Natural killer cell treated with Interleukin-12 subunit alpha and Interleukin-12 subunit beta and Interleukin-15 and Interleukin-18, amount 100 ng/mL, for 72 hours (primary cell): ENCODE measurements at places on chromosomes 1 and 21. TPM values are rescaled to one million over a fixed set of nuclear protein-coding genes. Genes with fewer than 3 reads are reported as not detected.

DNA sequence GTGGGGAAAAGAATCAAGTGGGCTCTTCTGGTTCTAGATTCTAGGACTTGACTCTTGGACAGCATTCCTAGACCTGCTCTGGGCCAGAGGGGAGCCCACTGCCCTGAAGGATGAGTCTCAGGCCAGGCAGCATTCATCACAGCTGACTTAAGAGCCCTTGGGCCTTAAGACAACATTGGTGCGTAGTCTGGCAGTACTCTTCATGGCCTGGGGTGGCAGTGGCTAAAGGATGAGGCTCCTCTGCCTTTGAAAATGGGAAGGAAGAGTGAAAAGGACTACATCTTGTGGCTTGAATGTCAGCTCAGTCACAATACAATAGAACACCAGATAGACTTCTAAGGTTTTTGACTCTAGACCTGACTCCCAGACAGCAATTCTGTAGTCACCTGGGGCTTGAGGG is 1415.1 kb upstream of the PRMT6 start:
- H3K27ac ChIP-seq: no peak overlapping the region
- no peaks in the 10 kb centered on the region for H3K4me1 ChIP-seq
- peaks cover 10% of the 10 kb centered on the region for H3K36me3 ChIP-seq
- H3K27me3 ChIP-seq: no peaks in the 10 kb centered on the region
- DNase-seq: no peak

The FGR gene
- 60.0 TPM for total RNA-seq

DNA sequence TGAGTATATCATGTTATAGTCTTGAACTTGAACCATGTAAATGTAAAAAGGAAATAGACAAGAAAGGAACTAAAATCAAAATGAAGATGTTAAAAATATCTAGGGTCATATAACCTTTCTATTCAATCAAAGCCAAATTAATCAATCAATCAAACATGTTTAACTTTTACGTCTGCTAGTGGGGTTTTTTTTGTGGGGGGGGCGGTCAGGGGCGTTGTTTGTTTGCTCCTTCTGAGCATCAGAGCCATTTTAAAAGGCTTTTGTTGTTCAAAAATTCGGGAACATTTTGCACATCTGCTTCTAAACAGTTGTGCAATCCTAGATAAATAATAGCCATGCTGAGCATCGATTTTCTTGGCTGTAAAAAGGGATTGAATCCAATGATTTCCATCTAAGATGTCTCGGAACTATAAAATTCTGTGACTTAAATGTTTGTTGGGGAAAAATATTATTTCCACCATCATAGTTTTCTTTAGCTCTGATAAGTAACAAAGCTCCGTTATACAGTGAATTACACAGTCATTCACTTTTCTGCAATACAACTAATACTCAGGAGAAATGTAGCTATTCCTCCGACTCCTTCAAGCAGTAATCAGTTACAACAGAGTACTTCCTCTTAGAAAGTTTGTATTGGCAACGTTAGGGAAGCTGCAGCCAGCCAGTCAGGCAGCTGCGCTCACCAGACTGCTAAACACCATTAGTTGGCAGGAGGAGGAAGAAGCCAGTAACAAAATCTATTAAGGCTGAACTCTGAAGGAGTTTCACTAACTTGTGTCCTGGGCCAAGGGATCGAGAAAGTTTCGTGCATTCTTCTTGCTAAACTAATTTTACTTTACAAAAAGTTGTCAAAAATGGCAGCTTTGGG is 2.2 kb downstream of the SPATA6 start:
- H3K27ac ChIP-seq: no peak overlapping the region
- peaks cover 7% of the 10 kb centered on the region for H3K27me3 ChIP-seq
- peak overlapping the region; percentile 95 for H3K4me3 ChIP-seq
- H3K36me3 ChIP-seq: peaks cover 6% of the 10 kb centered on the region
- no peak for DNase-seq

DNA sequence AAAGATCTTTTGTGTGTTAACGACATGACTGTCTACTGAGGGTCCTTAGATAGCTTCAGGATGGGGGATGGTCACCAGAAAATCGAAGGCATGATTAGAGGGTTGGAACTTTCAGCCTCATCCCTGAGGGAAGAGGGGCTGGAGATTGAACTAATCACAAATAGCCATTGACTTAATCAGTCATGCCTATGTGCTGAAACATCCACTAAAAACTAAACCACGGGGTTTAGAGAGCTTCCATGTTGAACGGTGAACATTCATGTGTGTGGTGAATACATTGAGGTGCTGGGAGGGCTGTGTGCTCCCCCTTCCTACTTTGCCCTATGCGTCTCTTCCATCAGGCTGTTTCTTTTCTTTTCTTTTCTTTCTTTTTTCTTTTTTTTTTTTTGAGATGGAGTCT is 17.0 kb downstream of the RBP7 start:
- no peaks in the 10 kb centered on the region for H3K4me1 ChIP-seq
- H3K36me3 ChIP-seq: no peaks in the 10 kb centered on the region
- no peak overlapping the region for H3K4me3 ChIP-seq

DNA sequence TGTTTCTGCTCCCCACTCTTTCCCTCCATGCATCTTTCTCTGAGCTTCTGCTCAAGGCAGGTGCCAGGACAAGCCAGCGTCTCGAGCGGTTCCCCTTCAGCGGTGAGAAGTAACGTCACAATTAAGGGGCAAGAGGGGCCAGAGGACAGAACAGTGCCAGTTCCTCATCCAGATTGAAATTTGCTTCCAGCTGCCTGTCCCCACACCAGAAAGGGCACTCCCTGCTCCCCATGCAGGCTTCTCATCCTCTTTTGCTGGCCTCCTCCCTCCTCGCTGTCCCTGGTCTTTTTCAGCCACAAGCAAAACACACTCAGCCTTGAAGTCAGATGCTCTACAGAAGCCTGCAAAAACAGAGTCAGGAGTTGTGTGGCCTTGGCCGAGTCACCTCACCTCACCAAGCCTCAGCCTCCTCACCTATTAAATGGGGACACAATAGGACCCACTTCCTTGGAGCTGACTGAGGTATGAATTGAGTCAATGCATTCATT is 35.0 kb upstream of the ECE1 start:
- peak overlapping the region; percentile 79 for H3K4me3 ChIP-seq
- no peaks in the 10 kb centered on the region for H3K36me3 ChIP-seq
- H3K4me1 ChIP-seq: peaks cover 46% of the 10 kb centered on the region
- no peaks in the 10 kb centered on the region for H3K27me3 ChIP-seq
- H3K27ac ChIP-seq: peak overlapping the region; percentile 92
